Endodermal cell (in vitro differentiated cells): ENCODE measurements at places on chromosomes 2 and 18.

DNA sequence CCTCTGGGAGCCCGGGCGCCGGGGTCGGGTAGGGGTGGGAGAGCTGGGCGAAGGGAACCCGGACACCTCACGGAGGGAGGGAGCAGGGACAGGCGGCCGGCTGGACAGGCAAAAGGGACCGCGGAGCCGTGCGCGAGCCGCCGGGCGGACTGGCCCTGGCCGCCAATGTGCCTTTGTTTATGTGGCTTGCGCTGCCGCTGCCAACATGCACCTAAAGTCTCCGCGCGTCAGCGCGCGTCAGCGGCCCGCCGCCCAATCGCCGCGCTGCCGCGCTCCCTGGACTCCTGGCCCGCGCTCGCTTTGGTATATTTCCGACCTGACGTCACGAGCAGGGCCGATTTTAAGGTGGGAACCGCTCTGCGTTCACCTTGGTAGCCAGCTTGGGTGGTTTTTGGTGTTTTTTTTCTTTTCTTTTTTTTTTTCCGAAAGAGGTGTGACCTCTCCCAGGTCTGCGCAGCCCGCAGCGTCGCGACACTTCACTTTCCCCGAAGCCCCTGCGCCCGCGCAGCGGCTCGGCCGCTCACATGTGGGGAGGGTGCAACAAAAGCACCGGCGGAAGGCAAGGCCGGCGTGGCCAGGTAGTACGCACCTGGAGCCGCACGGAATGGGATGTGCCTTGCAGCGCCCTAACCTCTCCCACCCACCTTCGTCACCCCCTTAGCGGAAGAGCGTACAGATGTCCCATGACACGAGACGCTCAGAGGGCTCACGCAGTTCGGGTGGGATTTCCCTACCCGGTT is at the start of gene NR4A2:
NR4A2 (minus strand) TSS at position 188 of the 740 bp plus-strand sequence. CDS start 2,535 bp downstream, outside the sequence.
- H3K27me3 ChIP-seq, result peaks cover 38% of the 10 kb centered on the region
- H3K27ac ChIP-seq, result no peak within 1 kb of the TSS
- peak; percentile 92 for DNase-seq
- H3K4me1 ChIP-seq, result no peaks in the 10 kb centered on the region

- peaks cover 4% of the 10 kb centered on the region for H3K36me3 ChIP-seq
- no peak for DNase-seq
- no peaks in the 10 kb centered on the region for H3K4me1 ChIP-seq
- no peaks in the 10 kb centered on the region for H3K27me3 ChIP-seq
- no peak overlapping the region for H3K4me3 ChIP-seq
Measured at GRCh38 chr18:62828852-62829251, 113.5 kb downstream of the PHLPP1 start.

DNA sequence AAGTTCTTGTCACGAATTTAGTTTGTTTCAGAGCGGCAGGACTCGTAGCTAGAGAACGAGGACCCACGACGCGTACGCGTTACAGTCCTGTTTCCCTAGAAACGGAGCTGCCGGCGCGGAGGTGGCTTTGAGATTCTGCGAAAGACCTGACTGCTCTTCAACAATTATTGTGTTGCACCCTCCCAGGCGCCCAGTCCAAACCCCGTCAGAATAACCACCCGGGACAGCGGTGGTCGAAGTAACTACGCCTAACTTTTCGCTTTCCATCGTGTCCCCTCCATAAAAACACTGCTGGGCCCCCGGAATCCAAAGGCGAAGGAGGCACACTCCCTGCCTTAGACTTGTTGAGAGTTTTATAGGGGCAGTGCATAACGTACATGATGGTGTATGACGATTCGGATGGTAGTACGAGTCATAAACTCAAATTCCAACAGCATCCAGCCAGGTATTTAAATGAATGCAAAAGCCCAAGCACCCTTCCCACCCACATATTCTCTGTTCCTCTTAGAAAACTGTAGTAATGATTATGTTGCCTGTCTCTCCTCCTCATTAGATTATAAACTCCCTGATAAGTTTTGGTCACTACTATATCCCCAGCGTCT is 651 bp upstream of the STAM2 start:
- peak overlapping the region; percentile 100 for H3K27ac ChIP-seq
- DNase-seq, result no peak
- no peaks in the 10 kb centered on the region for H3K4me1 ChIP-seq
- H3K27me3 ChIP-seq, result no peaks in the 10 kb centered on the region
- H3K4me3 ChIP-seq, result peak overlapping the region; percentile 87
- H3K36me3 ChIP-seq, result no peaks in the 10 kb centered on the region

- H3K36me3 ChIP-seq, result no peaks in the 10 kb centered on the region
- no peaks in the 10 kb centered on the region for H3K27me3 ChIP-seq
- DNase-seq, result peak; percentile 86
- no peaks in the 10 kb centered on the region for H3K4me1 ChIP-seq
- H3K27ac ChIP-seq, result peak overlapping the region; percentile 95
- H3K4me3 ChIP-seq, result no peak overlapping the region
Measured at GRCh38 chr2:223723954-223724411, 113.4 kb downstream of the AP1S3 start.

GRCh38 chr18:21123290-21123926 is 11.8 kb upstream of the ROCK1 start:
- H3K4me1 ChIP-seq, result no peaks in the 10 kb centered on the region
- no peaks in the 10 kb centered on the region for H3K36me3 ChIP-seq
- H3K27ac ChIP-seq, result no peak overlapping the region
- no peaks in the 10 kb centered on the region for H3K27me3 ChIP-seq
- no peak for DNase-seq

DNA sequence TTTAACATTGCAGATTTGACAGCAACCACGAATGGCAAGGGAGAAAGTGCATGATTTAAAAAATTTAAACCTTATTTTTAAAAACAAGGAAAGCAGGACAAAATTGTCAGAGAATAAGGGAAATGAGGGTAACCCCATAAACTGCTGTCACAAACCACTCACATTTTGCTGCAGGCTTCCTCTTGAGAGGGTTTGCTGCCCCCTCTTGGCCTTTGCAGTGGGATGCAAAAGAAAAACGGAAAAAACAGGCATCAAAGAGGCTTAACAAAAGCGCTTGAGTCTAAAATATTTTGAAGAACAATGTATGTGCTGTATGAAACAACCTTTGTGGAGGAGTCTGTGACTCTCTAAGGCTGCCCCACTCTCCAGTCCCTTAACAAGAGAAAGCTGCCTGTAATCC is 91.6 kb downstream of the TMX3 start:
- H3K36me3 ChIP-seq, result no peaks in the 10 kb centered on the region
- DNase-seq, result peak; percentile 83
- H3K27ac ChIP-seq, result no peak overlapping the region

DNA sequence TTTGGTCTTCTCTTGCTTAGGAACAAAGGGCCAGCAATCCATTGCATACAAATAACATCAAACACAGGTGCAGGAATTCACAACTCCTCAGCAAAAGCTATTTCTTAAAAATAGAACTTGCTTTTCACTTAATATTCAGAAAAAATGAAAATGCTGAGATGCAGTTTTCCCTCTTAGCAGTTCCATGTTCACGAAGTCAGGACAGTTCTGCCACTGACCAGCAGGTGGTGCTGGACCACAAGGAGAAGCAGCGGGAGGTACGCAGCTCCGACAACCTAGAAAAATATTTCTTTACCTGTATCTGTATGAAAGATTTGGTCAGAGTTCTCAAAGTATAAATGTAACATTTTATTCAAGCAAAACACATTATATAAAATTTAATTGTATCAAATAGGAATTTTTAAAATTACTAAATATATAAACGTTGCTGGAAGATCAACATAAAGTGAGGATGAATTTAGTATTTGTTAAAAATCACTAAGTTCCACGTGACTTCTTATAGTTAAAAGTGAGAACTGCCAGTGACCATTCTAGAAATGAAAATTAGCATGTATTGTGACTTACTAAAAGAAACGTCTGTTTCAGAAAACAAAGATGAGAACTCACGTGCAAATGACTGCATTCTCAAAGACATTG is 48.8 kb downstream of the ADNP2 start:
- peaks cover 51% of the 10 kb centered on the region for H3K36me3 ChIP-seq
- H3K27ac ChIP-seq, result no peak overlapping the region
- H3K27me3 ChIP-seq, result no peaks in the 10 kb centered on the region
- peak; percentile 90 for DNase-seq
- no peaks in the 10 kb centered on the region for H3K4me1 ChIP-seq
